HCT116 (cell line): ENCODE measurements at places on chromosomes 3 and 15. TPM values are rescaled to one million over a fixed set of nuclear protein-coding genes. Genes with fewer than 3 reads are reported as not detected.

DNA sequence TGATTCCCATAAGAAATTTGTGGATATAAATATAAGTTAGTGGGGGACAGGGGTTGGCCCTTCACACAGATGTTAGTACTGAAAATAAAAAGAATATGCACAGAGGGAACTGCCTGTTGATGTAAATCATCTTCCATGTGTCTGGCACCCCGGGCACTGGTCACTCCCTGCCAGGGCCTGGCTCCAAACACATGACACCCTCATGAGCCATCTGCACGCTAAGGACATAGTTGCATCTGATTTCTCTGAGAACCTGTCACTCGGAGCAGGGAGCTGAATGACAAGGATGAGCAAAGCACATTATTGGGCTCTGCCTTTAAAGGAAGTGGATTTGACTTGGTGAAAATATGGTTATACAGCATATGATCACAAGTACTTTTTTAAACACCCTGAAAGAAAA, 66.2 kb upstream of the TSC22D2 start:
- no peak for DNase-seq

DNA sequence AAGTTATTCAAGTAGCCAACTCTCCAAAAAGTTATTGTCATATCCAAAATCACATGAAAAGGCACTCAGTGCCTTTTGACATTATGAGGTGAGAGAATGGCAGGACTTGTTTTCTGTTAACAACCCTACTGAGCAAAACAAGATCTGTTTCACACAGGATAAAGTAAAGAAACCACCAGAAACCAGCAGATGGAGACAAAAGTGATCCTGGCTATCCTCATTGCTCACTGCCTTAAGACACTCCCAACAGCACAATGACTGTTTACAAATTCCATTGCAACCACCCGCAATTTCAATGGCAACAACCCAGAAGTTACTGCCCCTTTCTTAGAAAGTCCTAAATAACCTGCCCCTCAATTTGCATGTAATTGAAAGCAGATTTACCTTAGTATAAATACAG, 352.6 kb upstream of the NDN start:
- DNase-seq: no peak

DNA sequence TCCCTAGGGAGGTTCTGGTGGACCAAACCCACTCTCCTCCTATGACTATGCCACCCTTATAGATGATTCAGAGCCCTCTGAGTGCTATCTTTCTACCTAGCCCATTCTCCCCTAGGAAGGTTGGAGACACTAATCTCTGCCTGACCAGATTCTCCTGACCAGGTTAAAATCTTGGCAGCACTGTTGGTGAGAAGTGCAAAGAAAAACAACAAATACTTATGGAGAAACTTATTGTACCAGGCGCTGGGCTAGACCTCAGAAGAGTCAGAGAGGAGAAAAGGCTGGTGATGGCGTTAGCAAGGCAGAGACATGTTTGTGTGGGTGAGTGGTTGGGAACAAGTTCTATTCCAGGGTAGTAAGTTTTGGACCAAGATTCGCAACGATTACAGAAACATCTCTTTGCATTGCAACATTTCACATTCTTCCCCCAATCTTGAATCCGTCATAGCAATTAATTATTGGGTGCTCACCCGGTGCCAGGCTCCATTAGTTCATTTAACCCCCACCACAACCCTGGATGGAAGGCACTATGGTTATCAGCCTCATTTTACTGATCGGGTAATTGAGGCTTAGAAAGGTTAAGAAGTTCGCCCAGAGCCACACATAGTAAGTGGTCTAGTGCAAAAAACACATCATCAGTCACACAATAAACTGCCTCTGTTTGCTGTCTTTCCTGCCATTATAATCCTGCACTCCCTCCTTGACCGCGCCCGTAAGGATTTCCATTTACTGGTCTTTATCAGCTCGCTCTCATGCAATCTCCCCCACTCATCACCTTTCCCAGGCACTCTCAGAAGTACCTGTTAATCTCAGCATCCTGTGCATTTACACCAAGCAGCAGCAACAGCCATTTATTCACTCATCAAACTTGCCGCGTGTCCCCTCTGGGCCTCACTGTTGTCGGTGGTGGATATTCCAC, 655 bp upstream of the TSPAN3 start:
- no peak for DNase-seq

The TMEM40 gene
- 12.3 TPM for total RNA-seq

- DNase-seq: peak; percentile 79
Measured at GRCh38 chr3:131502530-131503319, at the start of gene MRPL3. Gene MRPL3, minus strand, starts transcription at chr3:131502971. Its CDS starts 150 bp downstream, at chr3:131502821.

The DPH3 gene
- 13.8 TPM for total RNA-seq

The ARGFX gene
- total RNA-seq: not detected

The GUCA1C gene
- total RNA-seq: not detected

DNA sequence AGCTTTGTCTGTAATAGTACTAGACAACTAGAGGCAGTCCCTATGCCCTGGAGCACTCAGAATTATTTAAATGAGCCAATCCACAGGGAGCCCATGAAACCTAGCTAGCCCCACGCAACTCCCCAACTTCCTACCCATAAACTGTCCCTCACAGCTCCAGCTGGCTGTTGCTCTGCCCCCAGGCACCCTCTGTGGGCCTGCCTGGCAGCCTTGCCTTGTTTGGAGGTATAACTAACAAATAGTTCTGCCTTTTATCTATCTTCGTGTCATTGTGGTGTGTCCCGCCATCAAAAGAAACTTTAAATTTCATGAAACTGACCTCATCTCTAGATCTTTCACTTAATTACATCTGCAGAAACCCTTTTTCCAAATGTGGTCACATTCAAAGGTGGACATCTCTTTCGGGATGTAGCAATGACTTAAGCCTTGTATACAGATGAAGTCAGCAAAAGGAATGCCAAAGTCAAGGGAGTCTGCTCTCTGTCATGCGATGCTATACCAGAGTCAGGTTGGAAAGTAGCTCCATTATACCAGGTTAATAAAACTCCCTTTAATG, 1.8 kb upstream of the RTP3 start:
- DNase-seq: no peak

The CAMK2N2 gene
- total RNA-seq: 5.1 TPM

The KLHL40 gene
- total RNA-seq: not detected
